ENCODE measurements at places on chromosomes 13 and 19. TPM values are rescaled to one million over a fixed set of nuclear protein-coding genes. Genes with fewer than 3 reads are reported as not detected.

DNA sequence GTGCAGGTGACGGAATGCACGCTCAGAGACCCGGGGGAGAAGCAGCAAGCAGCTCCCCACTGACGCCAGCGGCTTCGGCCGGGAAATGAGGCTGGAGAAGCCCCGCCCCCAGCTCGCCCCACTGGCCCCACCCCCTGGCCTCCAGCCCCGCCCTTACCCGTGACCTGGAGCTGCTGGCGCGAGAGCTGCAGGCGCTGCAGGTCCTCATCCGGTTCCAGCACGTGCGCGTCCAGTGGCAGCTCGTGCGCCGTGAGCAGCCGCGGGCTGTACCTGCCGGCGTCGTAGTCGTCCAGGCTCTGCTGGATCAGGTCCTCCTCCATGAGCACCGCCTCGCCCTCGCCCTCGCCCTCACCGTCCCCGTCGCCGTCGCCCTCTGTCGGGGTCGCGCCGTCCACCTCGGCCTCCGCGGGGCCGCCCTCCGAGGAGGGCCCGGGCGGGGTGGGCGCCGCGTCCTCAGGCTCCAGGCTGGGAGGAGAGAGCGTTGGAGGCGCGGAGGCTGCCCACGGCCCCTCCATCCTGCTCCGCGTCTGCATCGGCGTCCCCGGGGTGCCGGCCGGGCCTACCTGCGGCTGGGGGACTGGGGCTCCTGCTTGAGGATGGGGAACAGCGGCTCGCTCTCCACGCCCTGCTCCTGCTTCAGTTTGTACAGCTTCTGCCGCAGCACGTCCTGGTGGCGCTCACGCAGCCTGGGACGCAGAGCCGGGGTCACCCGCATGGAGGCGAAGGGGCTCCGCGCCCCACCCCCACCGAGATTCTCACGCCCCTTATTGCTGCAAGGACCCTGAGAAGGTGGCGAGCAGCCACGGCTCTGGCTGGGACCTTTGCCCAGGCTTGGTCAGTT is 6.4 kb upstream of the TBXA2R start:
- DNase-seq: no peak

- peak; percentile 66 for DNase-seq
Measured at GRCh38 chr19:46717034-46717715, at the start of gene PRKD2. TSS of gene PRKD2 (minus strand) at chr19:46717114. CDS start at chr19:46716370, 744 bp downstream.

DNA sequence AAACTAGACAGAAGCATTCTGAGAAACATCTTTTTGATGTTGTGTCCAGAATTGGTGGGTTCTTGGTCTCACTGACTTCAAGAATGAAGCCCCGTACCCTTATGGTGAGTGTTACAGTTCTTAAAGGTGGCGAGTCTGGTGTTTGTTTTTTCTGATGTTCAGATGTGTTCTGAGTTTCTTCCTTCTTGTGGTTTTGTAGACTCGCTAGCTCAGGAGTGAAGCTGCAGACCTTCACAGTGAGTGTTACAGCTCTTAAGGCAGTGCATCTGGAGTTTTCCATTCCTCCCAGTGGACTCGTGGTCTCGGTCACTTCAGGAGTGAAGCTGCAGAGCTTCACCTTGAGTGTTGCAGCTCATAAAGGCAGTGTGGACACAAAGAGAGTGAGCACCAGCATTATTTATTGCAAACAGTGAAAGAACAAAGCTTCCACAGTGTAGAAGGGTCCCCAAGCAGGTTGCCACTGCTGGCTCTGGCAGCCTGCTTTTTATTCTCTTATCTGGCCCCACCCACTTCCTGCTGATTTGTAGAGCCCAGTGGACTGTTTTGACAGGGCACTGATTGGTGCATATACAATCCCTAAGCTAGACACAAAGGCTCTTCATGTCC is 1820.8 kb downstream of the UQCRFS1 start:
- no peak for DNase-seq

- no peak for DNase-seq
Measured at GRCh38 chr19:4580021-4580901, 20.8 kb upstream of the SEMA6B start.

GRCh38 chr13:67505376-67505775 is 275.2 kb upstream of the PCDH9 start:
- no peak for DNase-seq

DNA sequence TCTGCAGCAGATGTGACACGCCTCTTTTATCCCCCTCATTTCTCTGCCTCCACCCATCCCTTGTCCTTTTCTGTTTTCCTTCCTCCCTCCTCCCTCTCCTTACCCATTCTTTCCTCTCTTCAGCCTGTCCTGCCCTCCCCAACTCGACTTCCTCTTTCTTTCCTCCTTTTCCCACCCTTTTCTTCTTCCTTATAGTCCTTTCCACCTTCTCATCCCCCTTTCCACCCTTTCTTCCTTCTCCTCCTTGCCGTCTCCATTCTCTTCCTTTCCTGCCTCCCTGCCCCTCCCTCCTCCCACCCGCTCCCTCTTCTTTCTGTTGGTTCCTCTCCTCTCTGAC is 688 bp upstream of the ZNF71 start:
- DNase-seq: no peak

Gene PSPN
- 1.3 TPM for total RNA-seq

- no peak for DNase-seq
Measured at GRCh38 chr13:20197361-20197834, 4.7 kb upstream of the GJB2 start.

Gene PRR20A
- not detected for total RNA-seq

Gene ZNF181
- 4.7 TPM for total RNA-seq

Gene AP2A1
- total RNA-seq: 95.1 TPM

Gene ZNF749
- 17.9 TPM for total RNA-seq

DNA sequence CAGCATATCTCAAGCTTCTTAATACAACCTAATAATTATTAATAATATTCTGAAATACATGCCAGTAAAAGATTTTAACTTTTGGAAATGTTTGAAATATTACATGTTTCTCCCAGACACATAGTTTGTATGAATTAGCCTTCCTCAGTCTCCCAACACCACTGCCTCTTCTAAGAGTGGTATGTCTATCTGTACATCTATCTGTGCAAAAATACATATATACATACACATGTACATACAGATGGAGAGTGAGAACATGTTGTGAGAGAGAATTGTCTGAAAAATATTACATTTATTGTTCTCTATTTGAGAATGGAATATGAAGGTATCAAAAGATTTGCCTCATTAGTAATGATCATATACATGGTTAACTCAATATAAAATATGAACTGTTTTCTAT is 1567.2 kb upstream of the PRR20A start:
- DNase-seq: no peak

GRCh38 chr13:86085890-86086289 is 286.7 kb upstream of the SLITRK6 start:
- no peak for DNase-seq

DNA sequence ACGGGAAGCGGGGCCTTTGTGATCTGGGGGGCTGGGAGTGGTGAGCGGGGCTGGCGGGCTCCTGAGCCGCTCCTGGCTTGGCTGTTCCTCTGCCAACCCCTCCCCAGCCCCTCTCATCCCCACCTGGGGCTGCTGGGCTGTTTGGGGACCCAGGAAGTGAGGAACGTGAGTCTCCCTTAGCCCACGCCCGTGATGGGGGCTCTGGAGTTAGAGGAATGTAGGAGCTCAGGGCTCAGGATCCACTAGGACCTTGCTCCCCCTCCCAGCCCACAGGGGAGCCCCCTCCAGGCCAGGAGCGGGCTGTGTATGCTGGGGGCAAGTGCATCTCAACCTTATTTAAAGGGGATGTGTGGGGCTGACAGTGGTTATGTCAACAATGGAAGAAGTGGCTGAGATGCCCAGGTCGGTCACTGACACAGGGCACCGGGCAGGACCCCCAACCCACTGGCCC is 134.1 kb downstream of the URI1 start:
- no peak for DNase-seq

Gene CTXN1
- total RNA-seq: 71.2 TPM

GRCh38 chr13:112454648-112455334 is 78.6 kb downstream of the SPACA7 start:
- no peak for DNase-seq

GRCh38 chr13:95176611-95177259 is 124.5 kb downstream of the ABCC4 start:
- no peak for DNase-seq

GRCh38 chr13:92547266-92547665 is 679.3 kb upstream of the GPC6 start:
- DNase-seq: no peak

DNA sequence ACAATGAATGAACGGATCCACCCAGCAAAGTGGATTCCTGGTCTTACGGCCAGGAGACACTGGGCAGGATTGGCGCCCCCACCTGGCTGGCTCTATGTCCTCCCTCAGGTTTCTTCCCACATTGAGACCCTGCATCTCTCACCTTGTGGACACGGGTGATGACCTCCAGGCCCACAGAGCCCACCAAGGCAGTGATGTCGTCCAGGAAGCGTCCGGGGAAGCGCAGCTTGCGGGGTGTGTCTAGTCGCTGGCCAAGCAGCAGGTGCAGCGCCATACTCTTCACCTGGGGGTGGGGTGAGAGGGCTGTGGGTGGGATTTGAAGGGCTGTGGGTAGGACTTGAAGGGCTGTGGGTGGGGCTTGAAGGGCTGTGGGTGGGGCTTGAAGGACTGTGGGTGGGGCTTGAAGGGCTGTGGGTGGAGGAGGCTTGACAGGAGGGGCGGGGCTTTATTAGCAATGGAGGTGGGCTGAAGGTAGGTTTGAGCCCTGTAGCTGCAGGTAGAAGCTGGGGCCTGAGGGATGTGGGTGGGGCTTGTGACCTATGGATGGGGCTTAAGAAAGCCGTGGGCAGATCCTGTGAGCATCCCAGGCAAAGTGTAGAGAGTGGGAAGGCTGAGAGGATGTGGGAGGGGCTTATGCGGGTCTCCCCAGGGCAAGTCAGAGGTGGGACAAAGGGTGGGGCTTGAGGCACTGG is 12.1 kb upstream of the ANGPTL8 start:
- DNase-seq: no peak

Gene TTC9B
- 0.59 TPM for total RNA-seq

DNA sequence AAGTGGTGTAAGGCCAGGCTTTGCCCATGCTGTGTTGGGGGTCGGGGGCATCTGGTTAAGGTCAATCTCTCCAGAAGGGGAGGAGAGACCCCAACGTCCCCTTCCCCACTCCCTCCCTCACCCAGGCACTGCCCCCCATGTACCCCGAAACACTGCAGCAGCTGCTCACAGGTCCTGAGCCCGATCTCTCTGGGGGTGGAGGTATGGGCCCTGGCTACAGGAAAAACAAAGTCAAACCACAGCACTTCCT is 10.2 kb downstream of the CAPN12 start:
- DNase-seq: no peak

Gene TBC1D4
- 15.7 TPM for total RNA-seq

DNA sequence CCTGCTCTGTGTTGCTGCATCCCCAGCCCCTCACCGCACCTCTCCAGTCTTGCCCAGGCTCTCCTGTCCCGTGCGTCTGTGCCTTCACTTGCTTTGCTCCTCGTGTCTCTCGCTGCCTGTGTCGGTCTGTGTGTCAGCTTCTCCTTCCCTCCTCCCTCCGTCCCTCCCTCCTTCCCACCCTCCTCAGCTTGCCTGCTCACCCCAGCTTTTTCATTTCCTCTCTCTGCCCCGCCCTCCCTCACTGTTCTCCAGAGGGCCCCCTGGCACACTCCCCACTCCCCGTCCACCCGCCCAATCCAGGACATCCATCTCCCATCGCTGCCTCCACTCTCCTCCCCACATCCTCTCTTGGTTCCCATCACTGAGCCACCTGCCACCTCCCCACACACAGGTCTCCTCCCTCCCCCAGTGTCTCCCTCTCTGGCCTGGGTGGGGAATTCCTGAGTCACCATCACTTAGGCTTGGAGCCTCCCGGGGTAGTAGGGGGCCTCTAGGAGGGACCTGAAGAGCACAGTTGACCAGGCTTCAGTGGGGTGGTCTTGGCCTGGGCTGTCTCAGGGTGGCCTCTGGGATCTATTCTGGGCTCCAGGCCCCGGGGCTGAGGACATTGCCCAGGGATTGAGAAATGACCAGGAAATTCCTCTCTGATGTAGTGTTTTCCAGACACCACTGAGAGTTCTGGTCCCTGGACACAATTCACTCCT is at the start of gene PTGIR:
Gene PTGIR, minus strand, starts transcription at position 132 of the 704 bp plus-strand sequence. CDS start 864 bp downstream, outside the sequence.
- no peak for DNase-seq

DNA sequence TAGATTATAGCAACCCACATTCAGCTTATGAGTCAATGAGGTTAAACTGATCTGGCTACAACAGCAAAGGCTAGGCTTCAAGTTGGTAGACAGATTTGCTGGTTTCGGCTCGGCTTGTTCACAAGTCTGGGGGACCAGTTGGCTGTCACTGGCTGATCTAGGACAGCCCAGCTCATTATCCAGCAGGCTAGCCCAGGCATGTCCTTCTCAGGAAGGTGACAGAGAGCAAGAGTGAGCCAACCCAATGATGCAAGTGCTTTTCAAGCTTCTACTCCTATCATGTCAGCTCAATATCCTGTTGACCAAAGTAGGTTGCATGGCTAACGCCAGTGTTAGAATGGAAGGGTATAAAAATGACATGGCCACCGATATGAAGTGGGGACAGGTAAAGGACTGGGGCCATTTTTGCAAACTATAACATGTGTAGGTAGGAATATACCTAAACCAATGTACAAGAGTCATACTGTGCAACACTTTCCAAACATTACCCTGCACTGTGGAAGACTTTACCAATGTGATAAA is 220.9 kb upstream of the SOX21 start:
- no peak for DNase-seq

- no peak for DNase-seq
Measured at GRCh38 chr13:51479199-51479523, 26.3 kb upstream of the INTS6 start.

- no peak for DNase-seq
Measured at GRCh38 chr19:51143486-51143885, 1.4 kb downstream of the SIGLEC7 start.

Gene RFPL4A
- total RNA-seq: not detected

Gene ZNF492
- total RNA-seq: not detected

Gene CCDC8
- total RNA-seq: 3.9 TPM

- DNase-seq: no peak
Measured at GRCh38 chr13:78032132-78032531, 113.5 kb upstream of the EDNRB start.

Gene TIMM13
- 81.9 TPM for total RNA-seq

GRCh38 chr13:73000027-73000674 is 58.7 kb upstream of the KLF5 start:
- DNase-seq: peak; percentile 49

Gene C1QTNF9B
- not detected for total RNA-seq

Gene NXNL1
- not detected for total RNA-seq

- DNase-seq: no peak
Measured at GRCh38 chr13:76446191-76446590, 440.0 kb downstream of the KCTD12 start.

DNA sequence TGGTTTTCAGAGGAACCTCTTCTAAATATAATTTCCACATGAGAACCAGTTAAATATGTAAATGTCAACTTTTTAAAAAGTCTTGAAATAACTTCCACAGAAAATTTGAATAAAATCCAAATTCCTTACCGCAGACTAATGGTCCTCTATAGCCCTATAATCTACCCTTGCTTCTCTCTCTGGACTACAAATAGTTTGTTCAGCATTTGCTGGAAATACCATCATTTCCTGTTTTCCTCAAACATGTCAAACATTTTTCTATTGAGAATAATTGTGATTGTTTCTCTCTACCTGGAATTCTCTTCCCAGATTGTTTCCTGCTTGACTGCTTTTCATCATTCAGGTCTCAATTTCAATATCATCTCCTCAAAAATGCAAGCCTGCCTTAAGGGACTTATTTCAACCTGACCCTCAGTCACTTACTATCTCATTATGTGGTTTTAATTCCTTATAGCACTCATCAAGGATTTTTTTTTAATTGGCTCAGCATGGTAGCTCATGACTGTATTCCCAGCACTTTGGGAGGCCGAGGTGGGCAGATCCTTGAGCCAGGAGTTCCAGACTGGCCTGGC is 898.9 kb upstream of the MIR17HG start:
- DNase-seq: no peak

All from PC-9 (cell line).